Effector memory CD4-positive, alpha-beta T cell (primary cell): ENCODE measurements at places on chromosomes 5 and 9.

DNA sequence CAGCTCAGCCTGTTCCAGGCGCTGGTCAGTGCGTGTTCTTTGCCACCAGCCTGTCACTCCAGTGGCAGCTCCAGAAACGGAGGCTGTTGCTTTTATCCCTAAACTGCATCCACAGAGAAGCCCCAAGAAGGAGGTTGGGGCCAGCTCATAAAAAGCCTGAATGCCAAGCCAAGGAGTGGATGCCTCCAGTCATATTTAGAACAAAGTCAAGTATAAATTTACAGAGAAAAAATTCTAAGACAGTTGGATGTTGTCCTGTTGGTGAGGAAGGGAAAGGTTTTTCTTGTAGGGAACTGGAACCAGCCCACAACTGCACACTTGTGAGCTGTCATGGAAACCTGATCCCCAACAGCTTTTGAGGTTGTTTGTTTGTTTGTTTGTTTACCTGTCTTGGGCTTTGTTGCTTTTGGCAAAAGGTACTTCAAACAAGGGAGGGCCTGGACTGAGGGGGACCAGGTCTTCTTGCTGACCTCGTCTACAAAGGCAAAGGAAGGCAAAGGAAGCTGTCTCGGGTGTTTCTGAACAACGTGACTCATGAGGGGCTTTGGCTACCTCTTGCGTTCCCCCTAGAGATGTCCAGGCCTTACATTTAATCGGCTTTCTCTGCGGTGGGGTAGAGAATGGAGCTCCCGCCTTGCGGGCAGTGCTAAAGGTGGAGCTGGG, 36.7 kb downstream of the OLFML2A start:
- no peak for DNase-seq

DNA sequence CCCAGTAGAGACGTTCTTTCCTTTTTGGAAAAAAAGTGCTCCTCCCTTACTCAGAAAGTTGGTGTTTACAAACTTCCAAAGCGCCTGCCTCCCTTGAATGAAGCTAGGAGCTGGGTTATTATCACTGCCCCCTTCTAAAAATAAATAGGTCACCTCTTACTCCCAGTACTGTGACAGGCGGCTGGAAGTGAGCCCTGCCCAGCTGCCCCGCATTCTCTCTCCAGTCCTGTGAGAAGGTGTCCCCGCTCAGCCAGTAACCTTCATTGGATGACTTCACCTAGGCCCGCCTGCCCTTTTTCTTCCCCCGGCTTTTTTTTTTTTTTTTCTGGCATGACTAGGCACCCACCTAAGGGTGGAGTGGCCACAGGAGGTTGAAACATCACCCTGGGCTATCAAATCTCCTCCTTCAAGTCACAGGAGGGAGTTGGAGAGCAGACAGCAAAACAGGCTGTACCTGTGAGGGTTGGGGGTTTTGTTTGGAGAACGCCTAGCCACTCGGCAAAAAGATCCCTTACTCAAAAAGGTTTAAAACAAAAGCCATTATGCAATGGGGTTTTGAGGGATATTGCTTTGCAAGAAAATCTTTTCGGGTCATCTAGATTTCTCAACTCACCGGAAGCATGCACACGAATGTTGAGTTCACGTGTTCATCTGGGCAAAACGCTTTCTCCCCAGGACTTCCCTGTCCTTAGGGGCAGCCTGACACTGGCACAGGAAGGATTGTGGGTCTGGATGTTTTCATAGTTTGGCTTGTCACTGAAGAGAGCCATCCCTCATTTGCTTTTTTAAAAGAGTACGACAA, 43.3 kb upstream of the ZNF622 start:
- DNase-seq = no peak

GRCh38 chr5:122775550-122776542, 966 bp downstream of the SNX2 start:
- no peak for DNase-seq

- DNase-seq = no peak
These were observed 4.6 kb downstream of the C5orf63 start for GRCh38 chr5:127068493-127069214.

DNA sequence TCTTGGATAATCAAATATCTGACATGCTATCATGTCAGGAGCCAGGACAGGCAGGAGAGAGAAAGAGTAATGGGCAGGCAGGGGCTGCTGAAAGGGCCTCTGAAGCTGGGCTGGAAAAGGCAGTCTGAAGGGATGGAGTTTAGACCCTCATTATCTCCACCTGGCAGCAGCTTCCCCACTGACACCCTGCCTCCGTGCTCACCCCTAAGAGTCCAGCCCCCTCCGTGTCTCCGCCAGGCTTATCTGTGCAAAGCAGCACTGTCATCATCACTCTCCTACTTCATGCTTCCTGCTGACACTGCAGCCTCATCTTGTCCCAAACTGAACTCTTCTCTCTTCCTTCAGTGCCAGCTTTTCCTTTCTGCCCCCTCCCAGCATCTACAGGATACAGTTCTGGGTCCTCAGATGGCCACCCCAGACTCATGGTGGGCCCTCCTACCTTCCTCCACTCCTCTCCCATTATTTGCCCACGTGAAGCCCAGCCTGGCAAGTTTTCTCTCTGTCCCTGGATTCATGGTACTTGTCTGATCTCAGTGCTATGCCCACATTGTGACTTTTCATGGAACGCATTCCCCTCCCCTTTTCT, 70.9 kb upstream of the KLF9 start:
- DNase-seq = no peak

DNA sequence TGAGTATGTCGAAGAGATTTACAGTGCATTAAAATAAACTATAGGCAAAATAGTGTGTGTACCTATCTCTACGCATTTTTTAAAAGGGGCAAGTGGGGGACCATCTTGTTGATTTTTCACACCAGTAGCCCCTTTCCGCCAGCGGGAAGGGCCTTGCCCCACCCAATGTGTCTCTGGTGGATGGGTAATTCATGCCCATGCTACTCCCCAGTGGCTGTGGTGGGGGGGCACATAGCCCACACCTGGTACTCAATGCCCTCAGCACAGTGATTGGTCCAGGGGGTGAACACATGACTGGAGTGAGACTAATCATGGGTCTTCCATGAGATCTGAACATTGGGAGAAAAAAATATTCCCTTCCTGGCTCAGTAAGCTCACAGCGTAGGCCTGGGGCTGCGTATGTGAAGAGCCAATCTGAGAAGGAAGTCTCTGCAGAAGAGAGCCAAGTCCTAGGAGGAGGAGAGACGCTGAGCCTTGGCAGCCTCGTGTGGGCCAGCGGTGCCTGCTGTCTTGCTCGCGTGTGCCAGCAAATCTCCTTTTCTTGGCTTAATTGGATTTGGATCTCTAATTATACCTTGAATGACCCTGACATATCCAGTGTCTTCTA, 103.4 kb downstream of the ADAMTS2 start:
- DNase-seq = no peak

DNA sequence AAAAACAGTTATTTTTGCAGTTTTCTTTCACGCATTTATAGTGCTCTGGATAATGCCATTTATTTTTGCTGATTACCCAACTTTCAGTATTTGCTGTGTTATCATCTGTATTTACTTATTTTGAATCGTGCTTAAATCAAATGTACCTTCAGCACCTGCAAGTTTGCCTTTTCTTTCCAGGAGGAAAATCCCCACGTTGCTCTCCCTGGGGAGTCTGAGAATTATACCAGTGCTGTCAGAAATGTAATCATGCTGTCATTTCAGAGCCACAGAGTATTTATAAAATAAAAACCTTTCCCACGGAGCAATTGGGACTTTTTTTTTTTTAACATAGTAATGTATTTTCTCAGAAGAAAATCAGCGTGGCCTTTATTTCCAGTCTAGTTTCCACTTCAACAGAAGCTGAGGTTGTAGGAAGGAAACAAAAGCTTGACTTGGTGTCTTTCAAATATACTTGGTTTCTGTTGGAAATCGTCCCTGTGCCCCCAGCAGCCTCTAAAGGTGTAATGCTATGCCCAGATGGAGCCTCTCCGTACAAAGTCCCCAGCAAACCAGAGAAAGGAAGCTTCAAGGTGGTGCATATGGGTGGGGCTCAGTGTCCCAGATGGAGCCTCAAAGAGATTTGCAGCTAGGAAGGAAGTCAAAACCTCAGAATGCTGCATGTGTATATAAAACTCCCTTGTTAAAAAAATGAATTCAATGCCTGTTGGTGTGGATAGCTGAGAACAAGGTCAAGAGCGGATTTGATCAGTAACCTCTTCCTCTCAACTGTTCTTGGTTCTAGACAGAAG, 2.1 kb downstream of the GPR150 start:
- peak; percentile 25 for DNase-seq

DNA sequence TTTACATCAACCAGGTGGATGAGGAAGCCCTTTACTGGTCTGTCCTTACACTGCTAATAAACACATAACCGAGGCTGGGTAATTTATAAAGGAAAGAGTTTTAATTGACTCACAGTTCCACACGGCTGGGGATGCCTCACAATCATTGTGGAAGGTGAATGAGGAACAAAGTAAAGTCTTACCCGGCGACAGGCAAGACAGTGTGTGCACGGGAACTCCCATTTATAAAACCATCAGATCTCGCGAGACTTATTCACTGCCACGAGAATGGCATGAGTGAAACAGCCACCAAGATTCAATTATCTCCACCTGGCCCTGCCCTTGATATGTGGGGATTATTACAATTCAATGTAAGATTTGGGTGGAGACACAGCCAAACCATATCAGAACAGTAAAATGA, 67.3 kb upstream of the GRAMD2B start:
- DNase-seq = no peak

DNA sequence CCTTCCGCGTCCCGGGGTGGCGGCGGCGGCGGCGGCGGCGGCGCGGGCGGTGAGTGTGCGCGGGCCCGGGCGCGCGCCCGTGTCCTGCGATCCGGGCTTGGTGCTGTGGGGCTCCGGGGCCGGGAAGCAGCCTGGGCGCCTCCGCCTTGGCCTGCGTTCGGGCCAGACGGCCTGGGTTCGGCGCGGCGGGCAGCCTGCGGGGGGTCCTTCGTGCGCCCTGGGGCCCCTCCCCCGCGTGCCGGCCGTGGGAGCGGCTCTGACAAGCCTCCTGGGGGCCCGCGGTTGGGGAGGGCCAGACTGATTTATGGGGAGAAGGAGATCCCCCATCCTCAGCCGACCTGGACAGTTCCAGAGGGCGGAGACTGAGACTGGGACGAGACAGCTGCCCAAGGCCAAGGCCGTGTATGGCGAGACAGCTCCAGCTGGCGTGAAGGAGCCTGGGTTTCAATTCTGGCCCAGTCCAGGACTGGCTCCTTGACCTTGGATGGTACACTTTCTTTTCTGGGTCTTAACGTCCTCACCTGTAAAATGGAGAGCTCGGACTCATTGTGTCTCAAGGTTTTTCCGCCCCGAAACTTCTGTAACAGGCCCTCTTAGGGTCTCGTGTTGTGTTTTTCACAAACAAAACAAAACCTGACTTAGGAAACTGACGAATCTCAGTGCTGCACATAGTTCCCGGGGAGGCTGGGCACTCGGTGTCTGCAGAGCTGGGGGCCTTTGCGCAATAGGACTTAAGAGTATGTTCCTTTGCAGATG, 603 bp downstream of the TMEM268 start:
- DNase-seq = no peak

- DNase-seq = no peak
These were observed 87.0 kb upstream of the CCNH start for GRCh38 chr5:87499478-87500410.

- DNase-seq = no peak
These were observed 9.0 kb downstream of the SLC36A1 start for GRCh38 chr5:151456321-151456940.

GRCh38 chr5:10896016-10896415, 135.0 kb upstream of the DAP start:
- DNase-seq = no peak

DNA sequence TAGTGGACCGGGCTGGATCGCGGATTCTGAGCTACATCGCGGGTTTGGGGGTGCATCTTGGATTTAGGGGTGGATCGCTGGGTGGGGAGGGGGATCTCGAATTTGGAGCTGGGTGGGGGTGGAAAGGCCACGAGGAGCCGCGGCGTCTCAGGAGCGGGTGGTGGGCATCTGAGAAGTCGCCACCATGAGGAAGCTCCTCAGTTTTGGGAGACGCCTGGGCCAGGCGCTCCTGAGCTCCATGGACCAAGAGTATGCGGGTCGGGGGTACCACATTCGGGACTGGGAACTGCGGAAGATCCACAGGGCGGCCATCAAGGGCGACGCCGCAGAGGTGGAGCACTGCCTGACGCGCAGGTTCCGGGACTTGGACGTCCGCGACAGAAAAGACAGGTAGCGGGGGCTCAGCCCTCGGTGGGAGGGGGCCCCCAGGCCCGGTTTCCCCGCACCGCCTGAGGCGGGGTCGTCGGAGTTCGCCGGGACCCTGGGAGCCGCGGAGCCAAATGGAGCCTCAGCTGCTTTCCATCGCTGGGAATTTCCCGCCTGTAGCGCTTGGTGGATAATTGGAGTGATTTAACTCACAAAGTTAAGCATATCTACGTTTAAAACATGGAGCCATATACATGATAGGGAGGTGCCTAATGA, 376 bp downstream of the ANKRD18B start:
- DNase-seq = no peak

DNA sequence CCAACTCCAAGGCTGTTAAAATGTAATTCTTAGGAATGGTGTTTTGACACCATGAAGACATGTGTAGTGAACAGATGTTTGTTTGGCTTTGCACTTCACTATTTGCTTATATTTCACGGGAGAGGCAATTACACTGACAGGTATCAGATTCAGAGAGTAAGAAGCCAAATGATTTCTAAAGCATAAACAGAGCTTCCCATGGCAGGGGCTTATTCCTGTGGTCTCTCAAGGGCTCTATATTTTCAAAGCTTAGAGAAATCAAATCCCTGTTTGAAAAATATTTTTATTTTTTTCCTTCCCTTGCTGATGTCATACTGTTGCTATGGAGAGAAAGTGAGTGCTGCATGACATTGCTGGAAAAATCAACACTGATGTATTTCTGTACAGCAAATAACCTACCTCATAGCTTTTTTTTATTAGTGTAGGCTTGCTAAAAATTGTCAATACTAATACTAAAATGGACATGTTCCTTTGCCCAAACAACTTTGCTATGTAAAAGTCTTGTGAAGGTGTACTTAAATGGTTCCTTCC, 161.4 kb downstream of the GIN1 start:
- DNase-seq = no peak

- DNase-seq = no peak
These were observed 33.1 kb downstream of the CORO2A start for GRCh38 chr9:98159301-98159700.

GRCh38 chr9:18618862-18619261, 144.9 kb downstream of the ADAMTSL1 start:
- no peak for DNase-seq
